GM23248 (cell line): ENCODE measurements at places on chromosomes 3 and 15. TPM values are rescaled to one million over a fixed set of nuclear protein-coding genes. Genes with fewer than 3 reads are reported as not detected.

- H3K36me3 ChIP-seq: no peaks in the 10 kb centered on the region
- 0 out of 2 replicates have a peak, but pooled peaks cover 4% of the 10 kb centered on the region for H3K4me1 ChIP-seq
- H3K4me3 ChIP-seq: no peak overlapping the region
- no peak overlapping the region for H3K27ac ChIP-seq
Measured at GRCh38 chr3:113157408-113158030, 53.8 kb upstream of the BOC start.

DNA sequence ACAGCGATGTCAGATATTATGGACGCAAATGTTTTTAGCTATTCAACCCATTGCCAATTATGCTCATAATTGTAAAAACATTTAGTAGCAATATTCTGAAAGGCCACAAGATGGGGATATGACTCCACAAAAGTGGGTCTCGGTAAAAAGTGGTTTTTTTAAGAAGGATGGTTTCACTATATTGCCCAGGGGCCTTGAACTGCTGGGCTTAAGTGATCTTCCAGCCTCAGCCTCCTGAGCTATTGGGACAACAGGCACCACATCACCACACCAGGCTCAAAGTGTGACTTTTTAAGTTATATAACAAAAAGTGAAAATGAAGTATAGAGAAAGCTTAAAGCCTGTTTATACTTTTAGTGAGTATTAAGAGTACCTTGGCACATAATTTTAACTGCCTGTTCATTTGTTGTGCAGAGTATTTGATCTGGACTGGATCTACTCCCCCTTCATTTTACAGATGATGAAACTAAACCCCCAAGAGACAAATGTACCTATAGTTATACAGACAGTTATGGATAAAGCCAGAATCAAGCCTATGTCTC is 9.4 kb downstream of the NAA50 start:
- H3K27ac ChIP-seq: peak overlapping the region; percentile 22
- peak; percentile 79 for DNase-seq
- H3K27me3 ChIP-seq: no peaks in the 10 kb centered on the region
- peak overlapping the region; percentile 45 for H3K4me3 ChIP-seq
- no peaks in the 10 kb centered on the region for H3K36me3 ChIP-seq

PIGZ gene
- 3.9 and 5.7 TPM in 2 replicates for total RNA-seq

DNA sequence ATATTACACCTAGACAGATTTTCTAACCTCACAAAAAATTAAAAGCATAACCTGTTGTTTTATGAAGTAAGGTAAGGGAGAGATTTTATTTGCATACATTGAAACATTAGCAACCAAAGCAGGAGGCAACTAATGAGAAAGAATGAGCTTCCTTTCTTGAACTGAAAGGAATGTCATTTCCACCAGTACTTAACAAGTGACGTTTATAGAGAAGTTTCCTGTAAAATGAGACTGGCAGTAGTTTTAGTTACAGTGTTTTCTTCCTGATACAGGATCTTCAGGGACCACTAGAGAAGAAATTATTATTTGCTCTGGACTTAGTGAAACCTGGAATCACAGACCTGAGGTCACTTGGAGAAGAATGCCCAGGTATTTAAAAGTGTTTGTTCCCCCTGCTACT is 27.4 kb upstream of the FRMD5 start:
- H3K4me1 ChIP-seq: no peaks in the 10 kb centered on the region
- H3K36me3 ChIP-seq: no peaks in the 10 kb centered on the region
- H3K4me3 ChIP-seq: no peak overlapping the region
- DNase-seq: no peak

- H3K27me3 ChIP-seq: no peaks in the 10 kb centered on the region
- no peak for DNase-seq
- no peak overlapping the region for H3K27ac ChIP-seq
- no peak overlapping the region for H3K4me3 ChIP-seq
- no peaks in the 10 kb centered on the region for H3K36me3 ChIP-seq
Measured at GRCh38 chr3:74539876-74540275, 74.6 kb downstream of the CNTN3 start.

DNA sequence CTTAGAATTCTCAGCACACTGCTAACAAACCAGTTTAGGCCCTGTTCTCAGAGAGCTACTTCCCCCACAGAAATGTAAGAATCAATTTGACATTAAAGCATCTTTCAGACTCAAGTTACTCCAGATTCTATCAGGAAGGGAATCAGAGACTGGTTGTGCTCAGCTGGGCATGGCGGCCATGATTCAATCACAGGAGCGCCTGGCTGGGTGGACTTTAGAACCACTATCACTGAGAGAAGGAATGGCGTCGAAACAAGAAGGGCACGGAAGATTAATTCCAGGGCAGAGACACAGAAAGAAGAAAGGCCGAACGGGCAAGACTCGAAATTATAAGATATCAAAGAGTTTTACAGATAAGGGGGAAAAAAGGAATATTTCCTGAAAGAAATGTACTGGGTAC is 6.2 kb downstream of the TNIK start:
- H3K36me3 ChIP-seq: no peaks in the 10 kb centered on the region
- no peaks in the 10 kb centered on the region for H3K4me1 ChIP-seq
- no peak for DNase-seq
- no peaks in the 10 kb centered on the region for H3K27me3 ChIP-seq

DNA sequence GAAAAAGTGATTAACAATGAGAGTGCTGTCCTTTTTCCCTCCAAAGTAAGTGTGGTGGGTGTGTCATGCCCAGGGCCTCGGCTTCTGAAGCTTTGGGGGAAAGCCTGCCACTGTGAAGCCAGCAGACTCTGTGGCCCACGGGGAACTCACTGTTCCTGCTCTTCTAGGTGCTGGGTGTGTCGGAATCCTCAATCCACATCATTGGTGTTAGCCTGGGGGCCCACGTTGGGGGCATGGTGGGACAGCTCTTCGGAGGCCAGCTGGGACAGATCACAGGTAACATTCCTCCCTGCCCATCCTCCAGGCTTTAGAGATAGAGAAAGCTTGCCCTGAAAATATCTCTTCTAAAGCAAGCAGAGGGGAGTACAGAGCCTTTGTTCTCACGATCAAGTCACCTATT is 11.6 kb downstream of the PLA1A start:
- H3K4me1 ChIP-seq: peaks cover 8% of the 10 kb centered on the region; the same call in 1 of the 2 replicates
- H3K36me3 ChIP-seq: no peaks in the 10 kb centered on the region
- no peak for DNase-seq
- H3K4me3 ChIP-seq: no peak overlapping the region

GRCh38 chr15:25170781-25171110 is 216.0 kb downstream of the SNRPN start:
- no peak overlapping the region for H3K27ac ChIP-seq
- no peaks in the 10 kb centered on the region for H3K27me3 ChIP-seq
- no peaks in the 10 kb centered on the region for H3K4me1 ChIP-seq
- no peak overlapping the region for H3K4me3 ChIP-seq
- DNase-seq: no peak
- H3K36me3 ChIP-seq: no peaks in the 10 kb centered on the region

UROC1 gene
- total RNA-seq: not detected in 2 replicates

STRC gene
- total RNA-seq: under 0.01 TPM in 1 of 2 replicates, not detected in the other

FILIP1L gene
- 45.0 and 48.2 TPM in 2 replicates for total RNA-seq

DNA sequence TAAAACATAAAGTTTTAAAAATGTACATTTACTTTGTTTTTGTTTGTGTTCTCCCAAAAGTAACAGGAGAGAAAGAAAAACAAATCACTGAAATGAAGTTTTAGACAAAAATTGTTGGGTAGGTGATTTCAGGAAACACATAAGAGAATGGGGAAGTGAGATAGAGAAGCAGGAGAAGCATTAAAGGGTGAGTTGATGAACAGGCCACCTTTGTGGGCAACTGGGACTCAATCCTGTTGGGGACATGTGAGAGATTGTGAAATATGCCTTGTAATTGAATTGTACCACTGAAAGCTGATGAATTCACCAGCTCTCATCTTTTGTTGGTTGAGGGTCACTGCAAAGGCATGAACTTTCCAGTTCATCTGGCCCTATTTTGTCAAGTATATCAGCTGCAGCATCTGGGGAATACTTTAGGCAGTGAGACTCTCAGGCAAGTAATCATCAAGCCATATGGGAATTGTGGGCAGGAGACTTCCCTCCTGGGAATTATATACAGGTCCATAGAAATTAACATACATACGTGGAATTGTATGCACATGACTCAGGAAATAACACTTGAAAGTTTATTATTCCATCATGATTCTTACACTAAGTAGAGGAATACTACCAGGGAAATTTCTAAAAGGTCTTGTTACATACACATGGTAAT is 181.0 kb downstream of the ZBBX start:
- no peaks in the 10 kb centered on the region for H3K4me1 ChIP-seq
- H3K27me3 ChIP-seq: no peaks in the 10 kb centered on the region
- DNase-seq: no peak

- H3K36me3 ChIP-seq: no peaks in the 10 kb centered on the region
- H3K4me1 ChIP-seq: peaks cover 30% of the 10 kb centered on the region
- no peaks in the 10 kb centered on the region for H3K27me3 ChIP-seq
- 0 out of 2 replicates have a peak overlapping the region, but pooled peaks have one; percentile 8 for H3K27ac ChIP-seq
Measured at GRCh38 chr15:62569460-62570404, 404.6 kb upstream of the C2CD4B start.

- H3K36me3 ChIP-seq: no peaks in the 10 kb centered on the region
- no peak for DNase-seq
- H3K27me3 ChIP-seq: no peaks in the 10 kb centered on the region
- no peak overlapping the region for H3K4me3 ChIP-seq
- H3K27ac ChIP-seq: no peak overlapping the region
Measured at GRCh38 chr3:129336093-129336706, 57.5 kb downstream of the HMCES start.

DNA sequence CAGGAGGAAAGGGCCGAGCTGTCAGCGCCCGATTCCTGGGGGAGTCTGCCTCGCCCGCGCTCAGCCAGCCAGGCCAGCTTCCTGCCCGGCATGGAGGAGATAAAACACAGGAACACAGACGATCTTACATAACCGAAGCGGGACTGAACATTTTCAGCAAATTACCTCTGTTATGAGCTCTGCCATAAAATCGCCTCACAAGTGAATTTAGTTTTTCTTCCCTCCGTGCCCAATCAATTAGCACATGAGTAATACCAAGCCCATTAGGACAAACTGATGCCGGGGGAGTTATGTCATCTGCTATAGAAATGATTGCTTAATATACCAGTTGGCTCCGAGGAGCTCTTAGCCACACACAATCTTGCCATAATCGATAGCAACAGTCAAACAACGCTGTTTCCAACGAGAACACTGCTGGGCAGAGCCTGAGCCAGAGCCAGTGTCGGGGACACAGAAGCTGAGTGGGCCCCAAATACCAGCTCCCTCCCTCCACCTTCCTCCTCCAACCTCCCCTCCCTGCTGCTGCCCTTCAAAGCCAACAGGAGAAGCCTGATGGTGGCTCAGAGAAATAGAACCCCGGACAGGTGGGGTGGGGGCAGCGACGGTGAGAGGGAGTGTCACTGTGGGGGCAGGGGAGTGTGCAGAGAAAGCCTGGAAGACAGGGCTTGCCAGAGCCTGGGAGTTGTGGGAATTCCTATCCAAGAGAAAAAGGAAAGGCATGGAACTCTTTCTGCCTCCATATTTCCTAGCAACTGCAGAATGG is 279.4 kb upstream of the TLE3 start:
- DNase-seq: peak; percentile 85
- peak overlapping the region; percentile 59 for H3K27ac ChIP-seq
- peaks cover 28% of the 10 kb centered on the region for H3K4me1 ChIP-seq
- H3K27me3 ChIP-seq: no peaks in the 10 kb centered on the region
- peak overlapping the region; percentile 64 for H3K4me3 ChIP-seq
- H3K36me3 ChIP-seq: no peaks in the 10 kb centered on the region

IQCH gene
- 1.8 and 4.1 TPM in 2 replicates for total RNA-seq

- no peak overlapping the region for H3K27ac ChIP-seq
- no peaks in the 10 kb centered on the region for H3K4me1 ChIP-seq
- H3K27me3 ChIP-seq: no peaks in the 10 kb centered on the region
- H3K4me3 ChIP-seq: no peak overlapping the region
- H3K36me3 ChIP-seq: no peaks in the 10 kb centered on the region
Measured at GRCh38 chr15:35777061-35777460, 231.1 kb upstream of the DPH6 start.

MYZAP gene
- not detected in 2 replicates for total RNA-seq

DNA sequence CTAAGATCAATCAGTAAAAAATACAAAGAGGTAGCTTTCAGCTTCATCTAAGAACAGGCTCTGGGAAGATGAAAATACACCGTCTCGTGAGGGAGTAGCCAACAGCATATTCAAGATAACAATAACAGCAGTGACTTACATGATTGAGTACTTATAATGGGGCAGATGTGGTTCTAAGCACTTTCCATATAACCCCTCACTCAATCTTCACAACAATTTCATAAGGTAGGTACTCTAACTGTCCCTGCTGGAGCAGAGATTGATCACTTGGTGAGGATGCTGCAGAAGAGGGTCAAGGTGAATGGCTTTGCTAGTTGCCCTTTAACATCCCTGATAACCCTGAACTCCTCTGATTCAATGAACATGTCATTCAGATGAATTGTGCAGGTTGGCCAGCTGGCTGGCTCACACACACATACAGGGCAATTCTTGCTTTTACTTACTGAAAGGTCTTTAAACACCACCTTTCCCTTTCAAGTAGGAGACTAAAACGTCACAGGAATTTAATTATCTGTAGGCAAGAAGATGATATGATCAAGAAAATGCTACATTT is 984.2 kb upstream of the CFAP20DC start:
- no peak for DNase-seq
- no peaks in the 10 kb centered on the region for H3K27me3 ChIP-seq
- no peaks in the 10 kb centered on the region for H3K4me1 ChIP-seq
- H3K4me3 ChIP-seq: no peak overlapping the region
- no peaks in the 10 kb centered on the region for H3K36me3 ChIP-seq

GRCh38 chr15:45171912-45172311 is 15.9 kb downstream of the SHF start:
- no peaks in the 10 kb centered on the region for H3K4me1 ChIP-seq
- H3K4me3 ChIP-seq: no peak overlapping the region
- no peak for DNase-seq
- H3K27ac ChIP-seq: no peak overlapping the region
- H3K36me3 ChIP-seq: no peaks in the 10 kb centered on the region

DVL3 gene
- total RNA-seq: 66.9 and 76.4 TPM in 2 replicates

- H3K4me3 ChIP-seq: no peak overlapping the region
- H3K27me3 ChIP-seq: 0 out of 2 replicates have a peak, but pooled peaks cover 5% of the 10 kb centered on the region
- H3K27ac ChIP-seq: no peak overlapping the region
- peaks cover 7% of the 10 kb centered on the region for H3K4me1 ChIP-seq
Measured at GRCh38 chr15:59701880-59702279, 12.8 kb upstream of the BNIP2 start.

DNA sequence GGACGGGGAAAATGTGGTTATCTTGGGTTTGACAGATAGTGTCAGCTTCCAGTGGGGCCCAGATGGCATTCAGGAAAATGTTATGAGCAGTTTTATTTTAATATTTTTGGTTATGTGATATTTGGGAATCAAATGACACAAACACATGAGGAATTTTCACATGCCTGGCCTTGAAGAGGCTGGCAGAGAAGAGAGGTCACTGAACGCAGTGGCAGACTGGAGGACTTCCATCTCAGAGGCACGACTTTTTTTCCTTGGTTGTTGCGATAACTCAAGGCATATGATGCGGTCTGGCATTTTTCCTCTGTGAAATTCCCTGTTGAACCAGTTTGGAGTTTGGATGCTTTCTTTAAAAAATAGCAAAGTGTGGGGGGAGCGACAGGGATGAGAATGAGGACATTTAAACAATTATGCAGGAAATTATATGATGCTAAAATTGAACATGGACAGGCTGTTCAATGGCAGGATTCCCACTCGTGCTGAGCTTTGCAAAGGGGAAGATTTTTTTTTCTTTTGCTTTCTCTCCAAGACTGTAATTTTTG is 36.9 kb upstream of the ARPP21 start:
- no peaks in the 10 kb centered on the region for H3K4me1 ChIP-seq
- no peak overlapping the region for H3K4me3 ChIP-seq
- no peaks in the 10 kb centered on the region for H3K36me3 ChIP-seq
- H3K27me3 ChIP-seq: no peaks in the 10 kb centered on the region
- no peak for DNase-seq
